ENCODE measurements at places on chromosomes 3 and 15.

DNA sequence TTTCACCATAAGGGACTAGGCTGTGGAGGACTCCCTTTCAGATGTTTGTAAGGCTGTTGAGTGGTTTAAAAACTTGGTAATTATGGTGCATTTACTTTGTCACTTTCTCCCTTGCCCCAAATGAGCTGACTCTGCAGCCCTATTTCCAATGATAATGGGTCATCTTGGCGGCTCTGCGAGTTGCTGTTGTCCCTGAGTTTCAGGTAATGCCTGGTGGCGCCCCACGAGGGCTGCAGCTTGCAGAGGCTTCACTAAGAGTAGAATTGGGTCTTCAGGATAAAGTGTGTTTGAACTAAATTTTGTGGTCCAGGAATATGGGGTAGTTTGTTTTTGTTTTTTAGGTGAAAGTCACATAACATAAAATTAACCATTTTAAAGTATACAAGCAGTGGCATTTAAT lies 450.1 kb upstream of the CFAP20DC start:
- no peak for DNase-seq

DNA sequence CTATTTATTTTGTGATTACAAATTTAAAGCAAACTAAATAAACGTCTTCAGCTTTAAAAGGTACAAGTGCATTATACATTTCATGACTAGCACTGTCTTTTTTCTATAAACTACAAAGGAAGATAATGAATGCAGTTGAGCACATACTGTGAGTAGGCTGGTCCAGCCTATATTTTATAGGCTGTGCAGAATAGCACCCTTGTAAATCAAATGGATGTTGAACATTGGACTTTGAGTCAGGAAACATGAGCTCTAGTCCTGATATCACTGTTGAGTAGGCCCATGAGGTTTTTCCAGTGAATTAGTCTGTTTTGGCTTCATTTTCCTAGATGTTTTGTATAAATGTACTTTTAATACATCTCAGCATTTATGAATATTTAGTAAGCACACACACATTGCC lies 447.3 kb upstream of the KCNMB2 start:
- no peak for DNase-seq

DNA sequence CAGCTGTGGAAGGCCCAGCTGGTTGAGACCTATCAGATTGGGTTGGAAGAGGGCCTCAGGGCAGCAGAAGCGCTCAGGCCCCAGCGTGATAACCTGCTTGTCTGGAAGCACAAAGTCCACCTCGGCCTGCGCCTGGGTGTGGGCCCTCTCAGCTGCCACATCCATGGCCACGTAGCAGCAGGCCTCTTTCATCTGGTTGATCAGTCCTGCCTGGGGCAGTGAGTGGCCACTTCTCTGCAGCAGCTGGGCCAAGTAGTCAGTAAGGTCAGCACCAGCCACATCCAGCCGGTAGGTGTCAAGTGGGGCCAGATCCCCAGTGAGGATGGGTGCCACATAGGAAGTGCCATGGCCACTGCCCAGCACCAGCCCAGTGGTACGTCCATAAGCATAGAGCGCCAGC lies 3.9 kb upstream of the CAMKV start:
- no peak for DNase-seq

GRCh38 chr3:139355891-139356290 lies 12.1 kb downstream of the MRPS22 start:
- DNase-seq: no peak

- DNase-seq: no peak
Observed at GRCh38 chr3:31364711-31365110, 168.0 kb upstream of the STT3B start.

DNA sequence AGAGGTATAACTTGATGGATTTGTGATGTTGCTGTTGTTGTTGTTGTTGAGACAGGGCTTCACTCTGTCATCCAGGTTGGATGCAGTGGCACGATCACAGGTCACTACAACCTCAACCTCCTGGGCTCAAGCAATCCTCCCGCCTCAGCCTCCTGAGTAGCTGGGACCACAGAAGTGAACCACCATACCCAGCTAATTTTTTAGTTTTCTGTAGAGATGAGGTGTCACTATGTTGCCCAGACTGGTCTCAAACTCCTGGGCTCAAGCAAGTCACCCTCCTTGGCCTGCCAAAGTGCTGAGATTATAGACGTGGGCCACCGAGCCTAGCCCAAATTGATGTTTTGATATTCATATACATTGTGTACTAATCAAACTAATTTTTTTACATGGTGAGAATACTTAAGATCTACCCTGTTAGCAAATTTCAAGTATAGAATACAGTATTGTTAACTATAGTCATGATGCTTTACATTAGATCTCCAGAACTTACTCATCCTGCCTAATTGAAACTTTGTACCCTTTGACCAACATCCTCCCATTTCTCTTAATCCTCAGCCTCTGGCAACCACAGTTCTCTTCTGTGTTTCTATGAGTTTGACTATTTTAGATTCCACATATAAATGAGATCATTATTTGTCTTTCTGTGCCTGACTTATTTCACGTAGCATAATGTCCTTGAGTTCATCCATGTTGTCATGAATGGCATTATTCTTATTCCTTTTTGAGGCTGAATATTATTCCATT lies 23.2 kb downstream of the LMCD1 start:
- DNase-seq: no peak

DNA sequence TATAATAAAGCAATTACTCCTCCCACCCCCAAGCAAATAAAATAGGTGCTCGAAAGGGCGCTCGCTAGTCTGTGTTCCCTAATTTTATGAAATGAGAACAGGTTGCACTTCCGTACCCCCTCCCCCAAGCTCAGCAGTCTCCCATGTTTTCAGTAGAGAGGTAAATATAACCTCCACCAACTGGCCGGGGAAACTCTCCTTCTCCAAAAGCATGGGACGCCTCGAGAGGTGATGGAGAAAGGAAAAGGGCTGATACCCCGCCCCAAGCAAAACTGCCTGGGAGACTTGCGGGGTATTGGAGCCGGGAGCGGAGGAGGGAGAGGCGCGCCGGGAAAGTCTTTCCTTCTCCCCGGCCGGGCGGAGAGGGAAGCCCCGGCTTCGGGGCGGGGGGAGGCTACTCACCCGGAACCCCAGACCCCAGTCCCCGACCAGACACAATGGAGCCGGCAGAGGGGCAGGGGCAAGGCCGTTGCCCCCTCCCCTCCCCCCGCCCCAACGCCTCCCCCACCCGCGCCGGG lies 605 bp downstream of the DCUN1D1 start:
- peak; percentile 46 for DNase-seq

GRCh38 chr3:189500299-189500698 lies 130.9 kb upstream of the TP63 start:
- no peak for DNase-seq

GRCh38 chr3:69252631-69253030 lies 130.2 kb upstream of the LMOD3 start:
- DNase-seq: no peak

DNA sequence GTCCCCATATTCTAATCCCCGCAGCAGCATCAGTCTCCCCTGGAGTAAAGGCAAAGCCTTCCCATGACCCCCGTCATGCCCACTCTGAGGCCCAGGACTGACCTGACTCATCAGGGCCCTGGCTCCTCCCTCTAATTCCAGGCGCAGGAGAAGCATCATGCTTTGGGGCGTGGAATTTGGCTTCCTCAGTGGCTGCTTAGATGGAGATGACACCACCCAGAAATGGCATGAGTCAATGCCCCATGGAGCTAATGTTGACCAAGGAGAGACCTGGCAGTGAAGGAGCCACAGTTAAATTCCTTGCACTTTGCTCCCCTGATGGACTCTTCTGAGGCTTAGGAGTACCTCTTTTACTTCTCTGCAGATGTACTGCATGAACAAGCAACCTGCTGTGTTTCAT lies 204.2 kb upstream of the PROK2 start:
- DNase-seq: no peak

DNA sequence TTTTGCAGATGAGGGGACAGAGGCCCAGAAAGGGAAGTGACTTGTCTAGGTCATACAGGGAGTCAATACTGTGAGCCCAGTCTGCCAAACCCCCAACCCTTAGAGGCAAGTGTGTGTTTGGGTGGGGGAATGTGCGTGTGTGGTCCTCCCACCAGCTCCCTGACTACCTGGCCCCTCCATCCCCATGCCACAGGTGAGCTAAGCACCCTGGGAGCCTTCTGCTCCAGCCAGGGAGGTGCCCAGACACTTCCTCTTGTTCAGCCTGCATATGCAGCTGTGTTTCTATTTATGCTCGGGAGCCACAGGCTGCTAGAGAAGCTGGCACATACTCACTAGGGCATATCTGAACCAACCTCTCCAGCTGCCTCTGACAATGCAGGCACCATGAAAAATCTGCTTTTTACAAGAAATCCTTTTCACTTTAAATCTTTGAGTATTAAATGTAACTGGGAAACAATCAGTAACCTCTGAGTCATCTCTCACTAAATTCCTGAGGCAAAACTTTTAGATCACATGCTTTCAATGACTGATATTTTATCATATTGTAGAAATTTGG lies 20.7 kb downstream of the TBC1D2B start:
- DNase-seq: peak; percentile 41

DNA sequence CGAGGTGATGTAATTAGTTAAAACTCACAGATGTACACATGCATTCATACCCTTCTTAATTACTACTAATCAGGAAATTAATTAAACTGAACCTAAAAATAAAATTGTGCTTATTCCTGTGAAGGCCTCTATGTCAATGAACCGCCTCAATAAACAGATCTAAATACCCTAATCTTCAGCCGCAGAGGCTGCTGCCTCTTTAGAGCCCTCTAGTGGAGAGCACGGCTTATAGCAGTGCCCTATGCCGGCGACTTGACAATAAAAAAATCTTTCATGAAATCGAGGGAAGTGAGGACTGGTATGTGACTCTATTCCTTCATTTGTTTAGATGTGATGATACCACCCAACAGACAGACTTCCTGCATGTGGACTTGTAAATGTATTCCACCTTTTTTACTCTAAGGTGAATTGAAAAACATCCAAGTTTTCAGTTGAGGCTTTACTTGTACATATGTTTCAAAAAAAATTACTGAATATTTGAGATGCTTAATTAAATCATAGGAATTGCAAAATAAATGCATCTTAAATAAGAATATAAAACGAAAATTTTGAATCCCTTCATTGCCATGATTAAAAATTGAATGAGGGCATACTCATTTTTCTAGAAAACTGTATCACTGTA lies 8.3 kb upstream of the EPHA3 start:
- DNase-seq: peak; percentile 25

DNA sequence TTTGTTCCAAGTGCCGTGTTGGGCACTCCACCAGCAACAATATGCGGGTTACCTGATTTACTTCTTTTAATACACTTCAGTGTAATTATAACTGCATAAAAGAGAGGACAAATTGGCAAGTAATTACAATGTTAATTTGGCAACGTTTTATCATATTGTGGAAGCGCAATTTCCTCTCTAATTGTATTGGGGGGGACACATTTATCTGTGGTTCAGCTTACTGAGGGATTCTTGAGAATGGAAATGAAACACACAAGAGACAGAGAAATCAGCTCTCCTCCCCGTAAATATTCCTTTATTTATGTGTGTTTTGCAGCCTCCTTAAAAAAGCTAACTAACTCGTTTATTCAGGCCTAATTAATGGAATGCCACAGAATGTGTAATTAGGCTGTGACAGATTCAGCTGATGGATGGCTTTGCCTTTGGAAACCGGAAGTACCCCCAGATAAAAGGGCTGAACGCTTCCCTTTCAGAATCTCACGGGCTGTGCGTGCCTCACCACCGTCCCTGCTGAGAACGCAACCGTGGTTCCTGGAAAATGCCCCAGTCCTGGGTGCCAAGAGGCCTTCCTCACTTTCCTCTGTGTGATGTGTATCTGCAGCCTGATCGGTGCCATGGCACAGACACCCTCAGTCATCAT lies 247.1 kb upstream of the ST8SIA2 start:
- DNase-seq: no peak

- DNase-seq: no peak
Observed at GRCh38 chr3:32870373-32871095, 52.7 kb downstream of the TRIM71 start.

DNA sequence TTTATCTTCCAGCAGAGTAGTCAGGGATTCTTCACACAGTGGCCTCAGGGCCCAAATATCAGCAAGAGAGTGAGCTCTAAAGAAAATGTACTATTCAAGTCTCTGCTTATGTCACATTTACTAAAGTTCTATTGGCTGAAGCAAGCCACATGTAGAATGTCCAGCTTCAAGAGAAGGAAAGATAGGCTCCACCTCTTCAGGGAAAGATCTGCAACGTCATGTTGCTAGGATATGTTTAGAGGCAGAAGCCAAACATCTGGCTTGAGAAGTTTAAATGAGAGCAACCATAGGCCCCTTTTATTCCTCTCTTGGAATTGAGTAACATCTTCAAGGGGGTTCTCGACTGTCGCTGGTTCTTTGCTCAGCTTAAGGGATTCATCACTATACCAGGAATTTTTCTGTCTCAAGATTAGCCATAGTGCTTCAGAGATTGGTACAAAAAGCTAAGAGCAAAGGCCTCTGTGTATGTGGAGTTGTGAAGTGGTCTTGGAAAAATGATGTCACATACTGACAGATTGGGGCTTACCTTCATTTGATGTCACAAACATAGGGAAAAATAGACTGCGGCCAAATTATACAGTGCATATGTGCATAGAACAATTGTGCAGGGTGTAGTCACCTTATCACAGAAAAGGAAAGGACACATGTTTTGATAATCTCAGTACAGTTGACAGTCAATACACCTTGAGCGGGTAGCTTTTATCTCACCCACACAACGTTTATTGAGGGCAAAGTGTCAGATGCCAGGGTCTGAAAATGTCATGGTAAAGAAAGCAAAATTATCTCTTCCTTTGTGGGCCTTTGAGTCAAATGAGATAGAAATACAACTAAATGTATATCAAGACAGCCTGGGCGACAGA lies 11.3 kb upstream of the THRB start:
- DNase-seq: no peak

DNA sequence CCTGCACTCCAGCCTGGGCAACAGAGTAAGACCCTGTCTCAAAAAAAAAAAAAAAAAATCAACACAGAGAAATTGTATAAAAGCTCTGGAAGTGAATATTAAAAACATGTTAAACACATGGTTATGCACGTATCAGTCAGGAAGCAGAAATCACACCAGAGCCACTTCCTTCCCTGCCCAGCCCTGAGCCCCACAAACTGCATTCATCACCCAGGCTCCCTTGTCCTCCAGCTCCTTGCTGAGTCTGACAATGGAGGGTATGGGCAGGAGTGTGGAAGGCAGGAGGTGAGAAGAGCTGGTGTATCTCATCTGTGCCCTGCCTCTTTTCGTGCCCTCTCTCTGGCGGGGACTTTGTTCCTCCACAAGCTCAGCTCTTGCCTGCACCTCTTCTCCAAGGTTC lies 12.1 kb upstream of the LOXL1 start:
- no peak for DNase-seq

GRCh38 chr3:171183042-171183441 lies 156.5 kb upstream of the SLC2A2 start:
- no peak for DNase-seq

DNA sequence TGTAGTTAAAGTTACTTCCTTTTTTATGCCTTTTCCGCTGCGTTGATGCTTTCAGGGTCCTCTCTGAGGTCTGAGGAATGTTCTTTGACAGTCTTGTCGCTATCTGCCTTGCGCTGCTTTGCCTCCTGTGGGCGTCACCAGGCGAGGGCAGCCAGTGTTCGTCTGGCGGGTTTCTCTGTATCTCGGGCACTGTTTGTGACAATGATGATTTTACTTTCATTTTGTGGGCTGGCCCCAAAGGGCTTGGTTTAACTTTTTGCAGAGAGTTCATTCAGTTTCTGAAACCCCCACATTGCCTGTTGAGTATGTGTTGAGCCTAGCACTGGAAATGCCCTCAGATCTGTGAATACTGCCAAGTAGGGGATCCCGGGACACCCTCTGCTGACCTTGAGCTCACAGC lies 24.6 kb upstream of the SACM1L start:
- DNase-seq: peak; percentile 79

- no peak for DNase-seq
Observed at GRCh38 chr3:15451216-15452113, 24.1 kb downstream of the EAF1 start.

GRCh38 chr15:80989081-80989517 lies 520 bp downstream of the MESD start:
- DNase-seq: no peak

All from CD4-positive, alpha-beta T cell treated with Interleukin-6 for 4 hours (primary cell).